ENCODE measurements at places on chromosomes 12 and 14.

DNA sequence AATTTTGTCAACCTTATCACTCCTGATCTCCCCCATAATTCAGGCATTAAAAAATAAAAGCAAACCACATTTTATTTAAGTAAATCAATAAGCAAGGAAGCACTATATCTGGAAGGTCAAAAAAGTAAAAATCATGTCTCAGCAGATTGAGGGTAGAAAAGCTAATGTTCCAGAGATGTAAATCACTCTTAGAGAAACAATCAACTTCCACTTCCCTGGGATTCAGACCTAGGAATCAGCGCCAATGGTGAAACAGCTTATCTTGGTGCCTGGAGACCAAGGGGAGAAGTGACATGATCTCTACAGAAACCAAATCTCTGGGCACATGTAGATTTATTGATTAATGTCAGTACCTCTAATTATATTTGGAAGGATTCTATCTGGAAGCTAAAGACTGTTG, 10.9 kb upstream of the SNX6 start:
- no peak for DNase-seq

- no peak for DNase-seq
Observed at GRCh38 chr14:47746986-47747385, 71.6 kb upstream of the MDGA2 start.

- DNase-seq: no peak
Observed at GRCh38 chr12:124763594-124763979, 100.1 kb downstream of the SCARB1 start.

DNA sequence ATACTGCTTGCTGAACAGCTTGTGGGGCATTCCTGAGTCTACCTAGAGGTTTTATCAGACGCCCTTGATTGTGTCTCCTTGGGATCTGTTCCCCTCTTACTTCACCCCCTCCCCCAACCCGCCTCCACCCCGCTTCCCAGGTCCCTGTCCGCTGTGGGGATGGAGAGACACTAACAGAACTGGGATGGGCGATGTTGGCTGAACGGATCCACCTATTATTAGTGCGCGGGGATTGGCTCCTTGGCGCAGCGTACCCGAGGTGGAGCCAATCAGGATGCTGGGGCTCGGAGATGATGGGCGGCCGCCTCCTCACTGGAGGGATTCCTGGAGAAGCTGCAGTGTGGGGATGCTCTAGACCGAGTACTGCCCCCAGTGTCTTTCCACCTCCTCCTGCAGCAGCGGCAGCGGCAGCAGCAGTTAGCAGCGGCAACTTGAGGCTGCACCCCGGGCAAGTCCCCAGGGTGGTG, at the start of gene SYT1:
Gene SYT1, plus strand, starts transcription at position 372 of the 467 bp plus-strand sequence.
- no peak for DNase-seq

DNA sequence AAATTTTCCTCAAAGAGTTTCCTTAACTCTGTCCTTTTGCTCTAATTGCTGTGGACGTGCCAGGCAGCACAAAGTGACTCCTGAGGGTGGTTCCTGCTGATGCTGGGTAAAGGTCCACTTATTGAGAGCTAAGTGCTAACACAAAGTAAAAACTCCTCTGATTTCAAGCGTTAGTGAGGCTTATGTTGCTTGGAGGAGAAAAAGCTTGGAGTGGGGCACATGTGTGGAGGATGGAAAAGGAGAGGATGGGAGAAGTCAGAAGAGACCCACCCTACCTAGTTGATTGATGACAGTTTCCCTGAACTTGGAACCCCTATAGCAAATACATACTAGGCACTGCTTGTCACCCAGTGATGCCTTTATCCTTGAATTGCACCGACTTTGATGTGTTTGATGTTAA, 10.1 kb upstream of the SLC11A2 start:
- no peak for DNase-seq
